ENCODE measurements at places on chromosomes 1 and 21.

GRCh38 chr1:77976433-77977076 lies 2.3 kb downstream of the FUBP1 start:
- DNase-seq: no peak

GRCh38 chr1:163241746-163242145 lies 39.0 kb upstream of the RGS5 start:
- DNase-seq: no peak

- no peak for DNase-seq
Measured at GRCh38 chr1:7186382-7187111, 401.3 kb downstream of the CAMTA1 start.

- DNase-seq: no peak
Measured at GRCh38 chr1:22739648-22740385, 29.2 kb downstream of the EPHB2 start.

- DNase-seq: no peak
Measured at GRCh38 chr21:15617964-15618363, 111.8 kb upstream of the USP25 start.

DNA sequence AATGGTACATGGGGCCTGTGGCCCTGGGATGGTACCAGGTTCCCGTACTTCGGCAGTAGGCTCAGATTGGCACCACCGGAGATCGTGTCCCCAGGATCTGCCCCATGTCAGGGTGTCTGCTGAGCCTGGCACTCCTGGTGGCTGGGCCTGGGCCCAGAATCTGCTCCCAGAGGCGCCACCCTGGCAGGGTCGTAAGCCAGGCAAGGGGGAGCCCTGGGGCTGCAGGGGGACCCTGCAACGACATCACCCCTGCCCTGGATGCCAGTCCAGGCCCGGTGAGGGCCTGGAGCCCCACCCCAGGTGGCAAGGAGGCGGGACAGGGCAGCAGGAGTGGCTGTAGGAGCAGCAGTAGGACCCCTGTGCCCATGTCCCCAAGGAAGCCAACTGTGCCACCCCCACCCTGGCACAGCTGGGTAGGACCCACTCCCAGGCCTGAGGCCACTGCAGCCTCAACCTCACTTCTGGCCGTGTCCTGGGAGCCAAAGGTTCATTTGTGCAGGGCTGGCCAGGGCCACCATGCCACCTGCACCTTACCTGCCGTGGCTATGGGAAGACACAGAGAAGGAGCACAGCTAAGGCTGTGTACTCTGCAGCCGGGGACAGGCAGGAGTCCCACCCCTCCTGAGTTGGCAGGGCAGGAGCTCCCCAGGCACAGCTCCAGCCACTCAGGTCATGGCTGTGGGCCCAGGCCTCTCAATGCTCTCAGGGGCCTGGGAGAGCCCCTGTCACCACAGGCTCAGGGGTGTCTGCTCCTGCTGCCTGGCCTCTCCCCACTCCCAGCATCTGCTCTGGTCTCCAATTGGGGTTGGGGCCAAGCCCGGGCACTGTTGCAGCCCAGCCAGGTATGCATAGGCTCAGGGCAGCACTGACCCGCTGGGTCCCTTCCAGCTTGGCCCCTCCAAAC lies 141.7 kb downstream of the EIF4G3 start:
- DNase-seq: no peak

DNA sequence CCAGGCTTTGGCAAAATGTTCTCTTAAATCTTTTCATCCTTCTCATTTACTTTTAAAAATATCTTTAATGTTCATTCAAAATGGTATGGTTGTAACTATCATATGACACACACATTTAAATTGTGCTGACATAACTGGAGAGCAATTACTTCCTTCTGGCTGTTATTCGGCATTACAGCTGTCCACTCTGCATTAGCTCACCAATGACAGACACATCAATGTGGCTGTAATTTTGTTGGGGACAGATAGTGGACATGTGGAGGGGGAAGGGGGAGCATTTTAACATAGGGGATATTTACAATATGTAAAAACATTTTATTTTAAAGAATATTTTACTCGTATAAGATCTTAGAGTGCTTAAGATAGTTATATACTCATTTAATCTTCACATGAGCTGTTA lies 319.8 kb downstream of the HMCN1 start:
- DNase-seq: no peak

DNA sequence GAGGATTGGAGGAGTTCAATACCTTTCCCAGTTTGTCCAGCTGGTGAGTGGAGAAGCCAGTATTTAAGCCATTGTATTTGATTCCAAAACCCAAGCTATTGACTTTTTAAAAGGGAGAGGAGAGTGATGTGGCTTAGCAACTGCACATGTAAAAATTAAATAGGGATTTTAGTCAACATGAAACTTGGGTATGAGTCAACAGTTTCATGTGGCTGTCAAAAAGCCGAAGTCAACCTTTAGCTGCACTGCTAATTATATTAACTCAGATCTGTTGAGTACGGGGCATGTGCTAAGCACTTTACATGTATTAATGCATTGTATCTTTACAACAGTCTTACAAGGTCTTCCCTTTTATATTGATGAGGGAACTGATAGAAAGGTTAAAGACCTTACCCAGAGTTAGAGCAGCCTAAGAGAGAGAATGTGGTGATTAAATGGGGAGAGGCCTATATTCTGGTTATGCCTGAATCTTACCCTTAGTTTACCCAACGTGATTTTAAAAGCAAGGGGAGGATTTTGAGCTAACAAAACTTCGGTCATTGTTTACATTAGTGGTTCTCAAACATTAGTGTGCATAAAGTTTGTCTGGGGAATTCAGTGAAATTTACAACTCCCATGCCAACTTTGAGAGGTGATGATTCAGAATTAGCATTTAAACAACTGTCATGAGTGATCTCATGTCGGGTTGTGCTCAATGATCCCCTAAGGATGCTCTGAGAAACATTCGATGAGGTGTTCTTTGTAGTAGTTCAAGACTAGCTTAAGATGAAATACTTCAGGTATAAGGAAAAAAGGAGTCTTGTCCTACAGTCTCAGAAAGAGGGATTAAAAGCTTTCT lies 6.9 kb upstream of the SLC35F3 start:
- DNase-seq: no peak

DNA sequence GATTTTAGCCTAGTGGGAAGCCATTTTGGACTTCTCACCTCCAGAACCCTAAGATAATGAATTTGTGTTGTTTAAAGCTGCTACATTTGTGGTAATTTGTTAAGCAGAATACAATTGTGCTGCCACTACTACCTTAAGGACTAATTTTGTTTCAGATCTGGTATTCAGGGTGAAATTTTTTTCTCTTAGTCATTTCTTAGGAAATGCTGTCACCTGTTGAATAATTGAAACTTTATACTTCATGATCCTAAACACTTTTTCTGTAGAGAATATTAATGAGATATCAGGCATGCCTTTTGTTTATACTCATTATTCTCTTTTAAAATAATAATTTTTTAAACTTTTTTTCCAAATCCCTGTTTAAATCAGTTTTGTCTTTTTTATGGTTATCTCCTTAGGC lies 246.8 kb downstream of the TGFB2 start:
- no peak for DNase-seq

Measured in stimulated activated CD8-positive, alpha-beta memory T cell treated with anti-CD3 and anti-CD28 coated beads, Interleukin-2, amount 100 ng/mL, for 48 hours (primary cell).